ENCODE measurements at places on chromosomes 3 and 15.

DNA sequence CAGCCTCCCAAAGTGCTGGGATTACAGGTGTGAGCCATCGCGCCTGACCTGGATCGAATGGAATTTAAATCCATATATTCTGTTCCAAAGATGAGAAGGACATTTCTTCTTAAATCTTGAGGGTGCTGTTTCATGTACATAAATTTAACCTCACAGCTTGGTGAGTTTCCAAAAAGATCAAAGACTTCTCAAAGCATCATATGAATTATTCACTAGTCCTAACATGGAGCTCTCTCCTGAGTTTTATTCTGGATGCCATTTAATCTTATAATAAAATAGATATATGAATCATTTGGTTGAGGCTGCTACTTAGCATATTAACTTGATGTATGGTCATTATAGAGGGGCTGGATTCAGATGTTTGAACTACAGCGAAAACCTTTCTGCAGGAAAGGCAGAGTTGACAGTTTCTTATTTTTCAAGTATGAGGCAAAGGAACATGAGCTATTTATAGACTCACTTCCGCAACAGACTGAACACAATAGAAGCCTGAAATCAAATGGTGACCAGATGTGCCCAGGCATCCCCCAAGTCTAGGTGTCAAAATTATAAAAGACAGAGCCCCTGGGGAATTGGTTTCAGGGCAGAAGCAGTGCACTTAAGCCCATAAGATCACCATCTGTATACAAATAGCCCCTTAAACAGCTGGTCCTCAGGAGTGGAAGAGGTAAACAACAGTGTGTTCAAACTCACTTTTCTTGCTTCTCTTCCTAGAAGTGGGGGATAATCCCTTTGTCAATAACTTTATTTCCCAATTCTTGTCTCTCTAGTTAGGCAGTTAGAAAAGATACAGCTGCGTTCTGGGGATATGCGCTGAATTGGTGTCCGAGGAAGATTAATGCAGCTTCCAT, 29.7 kb downstream of the STARD9 start:
- no peak for DNase-seq

- DNase-seq: no peak
Measured at GRCh38 chr15:37058316-37058985, 41.9 kb downstream of the MEIS2 start.

GRCh38 chr15:28078191-28078719, 20.9 kb downstream of the OCA2 start:
- DNase-seq: no peak

DNA sequence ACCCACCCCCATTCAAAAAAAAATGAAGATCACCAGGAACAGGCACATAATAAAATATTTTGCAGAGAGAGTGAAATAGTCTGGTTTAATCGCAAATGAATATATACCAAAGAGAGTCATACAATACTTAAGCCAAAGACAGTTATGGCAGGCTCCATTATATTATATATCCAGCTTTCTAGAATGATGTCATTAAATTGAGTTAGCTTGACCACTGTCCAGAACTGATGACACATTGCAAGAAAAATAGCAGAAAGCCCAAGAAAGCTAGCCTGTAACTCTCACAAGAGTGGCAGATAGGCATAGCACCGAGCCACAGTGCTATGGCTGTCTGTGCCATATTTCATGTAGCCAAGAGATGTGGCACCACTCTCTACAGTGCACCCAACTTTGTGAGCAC, 231.9 kb upstream of the SEMA6D start:
- no peak for DNase-seq

DNA sequence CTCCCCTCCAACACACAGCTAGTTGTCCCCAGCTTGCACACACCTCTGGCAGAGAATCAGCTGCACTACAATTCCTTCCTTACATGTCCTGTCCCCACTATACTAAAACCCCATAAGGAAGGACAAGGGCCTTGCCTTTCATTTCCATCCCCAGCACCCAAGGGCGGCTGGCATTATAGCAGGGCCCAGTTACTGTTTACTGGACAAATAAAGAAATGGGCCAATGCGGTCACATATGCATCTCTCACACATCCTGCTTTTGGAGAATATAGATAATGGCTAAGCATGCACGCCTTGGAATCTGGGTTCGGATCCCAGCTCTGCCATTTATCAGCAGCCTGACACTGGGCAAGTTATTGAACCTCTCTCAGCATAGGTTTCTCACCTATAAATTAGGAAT, 99.1 kb downstream of the DAPK2 start:
- DNase-seq: no peak

DNA sequence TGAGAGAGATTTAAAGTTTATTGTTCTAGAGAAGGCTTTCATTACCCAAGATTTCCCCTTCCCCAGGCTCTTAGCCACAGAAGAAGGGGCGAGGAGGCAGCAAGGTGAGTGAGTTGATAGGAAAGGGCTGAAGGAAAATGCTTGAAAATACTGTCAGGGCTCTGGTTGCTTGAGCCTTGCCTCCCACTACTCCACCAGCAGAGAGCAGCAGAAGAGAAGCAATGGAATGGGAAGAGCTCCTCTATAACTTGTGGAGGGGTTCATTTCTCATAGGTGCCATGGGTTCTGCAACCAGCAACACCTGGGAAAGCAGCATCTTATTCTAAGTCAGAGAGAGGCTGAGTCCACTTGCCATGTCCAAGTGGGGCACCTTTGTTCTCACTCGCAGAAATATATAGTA, 184.0 kb upstream of the CNTN6 start:
- no peak for DNase-seq

DNA sequence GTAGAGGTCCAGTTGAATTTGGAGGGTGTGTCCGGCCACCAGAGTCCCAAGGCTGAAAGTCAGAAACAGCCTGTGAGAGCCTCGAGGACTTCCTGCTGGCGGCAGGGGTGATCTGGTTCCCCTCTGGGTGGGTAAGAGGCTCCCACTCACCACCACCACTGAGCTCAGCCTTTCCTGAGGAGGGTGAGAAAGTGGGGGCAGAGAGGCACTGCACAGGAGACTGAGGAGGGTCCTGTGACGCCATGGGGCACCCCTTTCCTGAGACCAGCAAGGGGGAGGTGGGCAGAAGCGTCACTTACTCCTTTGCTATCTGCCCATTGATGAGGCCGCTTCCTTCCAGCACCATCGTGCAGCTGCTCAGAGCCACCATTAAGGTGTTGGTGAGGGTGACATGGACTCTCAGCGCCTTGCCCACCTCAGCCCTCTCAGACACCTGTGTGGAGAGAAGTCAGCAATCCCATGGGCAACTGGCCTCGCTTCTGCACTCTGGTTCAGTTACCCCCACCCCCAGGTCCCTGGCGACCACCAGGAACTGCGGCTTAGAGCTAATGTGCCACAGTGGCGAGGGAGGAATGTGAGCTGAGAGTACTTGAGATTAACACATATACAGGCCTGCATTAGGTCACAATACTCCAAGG, 10.0 kb upstream of the TGM5 start:
- no peak for DNase-seq

- DNase-seq: no peak
Measured at GRCh38 chr15:90200534-90201129, 498 bp upstream of the SEMA4B start.

GRCh38 chr3:81315030-81315429, 446.4 kb downstream of the GBE1 start:
- no peak for DNase-seq

DNA sequence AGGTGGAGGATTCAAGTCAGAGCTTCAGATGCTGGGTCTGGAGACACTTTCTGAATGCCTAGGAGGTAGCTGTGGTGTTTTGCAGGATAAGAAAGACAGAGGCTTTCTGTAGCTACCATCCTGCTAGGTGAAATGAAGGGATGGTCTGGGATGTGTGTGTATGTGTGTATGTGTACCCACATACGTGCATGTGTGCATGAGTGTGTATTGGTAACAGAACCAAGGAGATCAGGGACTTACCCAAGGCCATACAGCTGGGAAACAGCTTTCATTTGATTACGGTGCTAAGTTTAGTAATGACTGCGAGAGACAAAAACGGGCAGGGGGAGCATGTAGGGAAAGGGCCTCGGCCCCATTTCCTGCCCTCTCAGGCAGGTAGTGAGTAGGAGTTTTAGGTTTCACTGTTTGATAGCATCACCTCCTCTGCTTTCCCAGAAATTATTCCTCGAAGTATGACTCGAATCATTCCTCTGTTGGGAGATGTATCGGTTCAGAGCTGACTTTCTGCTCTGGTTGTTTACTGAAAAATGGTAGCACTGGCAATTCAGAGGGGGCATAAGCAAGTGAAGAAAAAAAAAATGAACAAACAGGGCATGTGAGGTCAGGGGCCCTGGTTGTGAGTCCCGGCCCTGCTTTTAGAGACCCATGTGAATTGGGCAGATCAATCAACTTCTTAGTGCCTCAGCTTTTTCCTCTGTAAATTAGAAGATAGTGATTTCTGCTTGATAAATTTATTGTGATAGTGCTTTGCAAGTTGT, 130.7 kb downstream of the LPP start:
- no peak for DNase-seq

GRCh38 chr15:44010089-44010488, 183.3 kb downstream of the WDR76 start:
- no peak for DNase-seq

DNA sequence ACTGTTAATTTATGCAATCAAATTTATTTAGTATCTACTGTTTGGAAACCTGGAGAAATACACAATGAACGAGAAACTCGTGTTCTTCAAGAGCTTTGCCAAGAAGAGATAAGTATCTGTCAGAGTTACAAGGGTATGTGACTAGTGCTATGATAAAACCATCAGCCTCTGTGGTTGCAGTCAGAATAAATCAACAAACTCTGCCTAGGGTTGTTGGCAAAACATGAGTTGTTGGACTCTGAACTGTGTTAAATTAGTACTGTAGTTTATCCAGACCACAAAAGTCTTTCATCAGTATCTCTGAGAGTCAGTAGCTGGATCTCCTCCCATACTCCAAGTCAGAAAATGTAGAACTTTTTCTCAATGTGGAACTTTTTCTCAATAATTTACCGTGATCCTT, 918.4 kb downstream of the NAALADL2 start:
- DNase-seq: no peak

DNA sequence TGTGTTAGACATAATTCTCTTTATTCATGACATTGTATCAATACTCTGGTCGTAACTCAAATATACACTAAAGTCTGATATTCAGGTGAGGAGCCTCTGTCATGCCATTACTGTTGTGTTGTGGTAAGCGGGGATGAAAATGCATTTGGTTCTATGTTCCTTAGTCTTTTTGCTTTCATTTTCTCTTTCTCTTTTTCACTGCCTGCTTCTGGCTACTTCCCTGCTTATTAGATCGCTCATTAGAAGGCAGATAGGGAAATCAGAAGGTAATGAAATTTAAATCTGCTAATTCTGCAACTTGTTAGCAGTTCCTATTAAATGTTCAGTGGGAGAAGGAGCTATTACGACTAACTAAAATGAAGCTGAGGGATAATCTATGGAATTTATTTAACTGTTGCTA, 345.0 kb downstream of the GRM7 start:
- no peak for DNase-seq
